Bone marrow (tissue), 2 donors: ENCODE measurements at places on chromosomes 11 and 22.

- DNase-seq: no peak
Observed at GRCh38 chr11:120819437-120820365, 204.2 kb upstream of the TBCEL start.

DNA sequence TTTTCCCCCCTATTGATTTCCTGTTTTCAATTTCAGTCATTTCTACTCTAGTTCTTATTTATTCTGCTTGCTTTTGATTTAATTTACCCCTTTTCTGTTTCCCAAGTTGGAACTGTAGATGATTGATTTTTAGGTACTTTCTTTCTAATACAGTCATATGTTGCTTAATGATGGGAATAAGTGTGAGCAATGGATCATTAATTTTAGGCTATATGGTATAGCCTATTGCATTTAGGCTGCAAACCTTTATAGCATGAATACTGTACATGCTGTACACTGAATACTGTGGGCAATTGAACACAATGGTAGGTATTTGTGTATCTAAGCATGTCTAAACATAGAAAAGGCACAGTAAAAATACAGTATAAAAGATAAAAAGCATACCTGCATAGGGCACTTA is 44.9 kb downstream of the DDX10 start:
- DNase-seq: no peak

DNA sequence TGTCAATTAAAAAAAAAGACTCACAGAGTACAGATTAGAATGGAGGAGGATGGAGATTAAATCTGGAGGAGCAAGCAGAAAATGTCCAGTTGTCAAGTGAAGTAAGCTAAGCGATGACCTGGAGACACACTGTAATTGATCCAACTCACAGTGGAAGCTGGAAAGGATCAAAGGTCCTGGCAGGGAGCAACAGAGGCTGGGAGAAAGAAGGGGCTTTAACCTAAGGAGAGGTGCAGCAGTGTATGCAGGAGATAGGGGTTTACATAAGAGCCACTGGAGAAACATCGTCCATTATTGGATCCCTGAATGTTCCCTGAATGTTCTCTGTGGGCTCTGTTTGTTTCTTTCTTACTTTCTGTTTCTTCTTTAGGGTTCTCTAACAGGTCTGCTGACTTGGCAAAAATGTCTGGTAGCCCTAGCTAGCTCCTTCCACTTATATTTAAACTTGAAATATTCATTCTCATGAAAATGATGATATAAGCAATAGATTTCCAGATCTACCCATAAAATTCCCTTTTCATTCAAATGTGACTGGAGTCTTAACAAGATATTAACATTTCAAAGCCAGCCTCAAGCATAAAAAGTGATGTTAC is 30.1 kb upstream of the CAT start:
- no peak for DNase-seq

DNA sequence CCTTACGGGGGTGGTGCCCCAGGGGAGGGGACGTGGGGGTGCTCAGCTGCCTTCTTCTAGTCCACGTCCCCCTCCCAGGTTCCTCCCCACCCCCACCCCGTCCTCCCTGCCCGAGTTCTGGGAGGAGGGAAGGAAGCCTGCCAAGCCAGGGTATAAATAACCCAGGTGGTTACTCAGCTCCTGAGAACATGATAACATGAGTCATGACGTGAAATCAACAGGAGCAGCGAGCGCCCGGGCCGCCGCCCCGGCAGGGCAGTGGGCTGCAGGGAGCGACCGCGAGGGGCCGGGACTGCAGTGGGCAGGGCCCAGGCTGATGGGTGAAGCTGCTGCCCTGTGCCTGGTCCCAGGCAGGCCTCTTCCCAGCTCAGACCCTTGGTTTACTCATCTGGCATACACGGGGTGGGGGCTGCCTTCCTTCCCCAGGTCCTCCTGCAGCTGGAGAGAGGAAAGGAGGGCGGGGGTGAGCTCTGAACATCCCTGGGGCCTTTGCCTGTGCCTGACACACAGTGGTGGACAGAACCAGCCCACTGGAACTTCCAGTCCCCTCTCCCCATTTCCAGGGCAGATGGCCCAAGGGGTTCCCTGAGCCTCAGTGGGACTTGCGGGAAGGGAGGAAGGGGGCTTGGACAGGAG is 8.8 kb upstream of the PDGFB start:
- no peak for DNase-seq

GRCh38 chr22:38549101-38549894 is 20.7 kb downstream of the DMC1 start:
- no peak for DNase-seq

DNA sequence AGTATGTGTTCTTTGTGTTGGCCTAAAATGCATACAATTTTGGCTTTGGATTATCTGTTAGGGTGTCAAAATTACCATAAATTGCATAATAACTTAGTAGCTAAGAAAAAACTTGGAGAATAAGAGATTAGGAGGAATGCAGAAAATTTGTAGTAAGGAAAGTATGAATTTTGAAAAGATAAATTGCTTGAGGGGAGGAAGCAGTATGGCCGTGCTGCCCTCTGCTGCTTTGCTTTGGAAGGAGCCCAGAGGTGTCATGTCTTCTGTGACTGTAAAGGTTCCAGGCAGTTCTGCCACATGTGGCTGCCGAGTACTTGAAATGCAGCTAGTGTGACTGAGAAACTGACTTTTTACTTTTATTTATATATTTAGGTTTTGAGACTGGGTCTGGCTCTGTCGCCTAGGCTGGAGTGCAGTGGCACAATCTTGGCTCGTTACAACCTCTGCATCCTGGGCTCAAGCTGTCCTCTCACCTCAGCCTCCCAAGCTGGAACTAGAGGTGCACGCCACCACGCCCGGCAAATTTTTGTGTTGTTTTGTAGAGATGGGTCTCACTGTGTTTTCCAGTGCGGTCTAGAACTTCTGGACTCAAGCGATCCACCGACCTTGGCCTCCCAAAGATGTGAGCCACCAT is 1.8 kb downstream of the ADSL start:
- no peak for DNase-seq

DNA sequence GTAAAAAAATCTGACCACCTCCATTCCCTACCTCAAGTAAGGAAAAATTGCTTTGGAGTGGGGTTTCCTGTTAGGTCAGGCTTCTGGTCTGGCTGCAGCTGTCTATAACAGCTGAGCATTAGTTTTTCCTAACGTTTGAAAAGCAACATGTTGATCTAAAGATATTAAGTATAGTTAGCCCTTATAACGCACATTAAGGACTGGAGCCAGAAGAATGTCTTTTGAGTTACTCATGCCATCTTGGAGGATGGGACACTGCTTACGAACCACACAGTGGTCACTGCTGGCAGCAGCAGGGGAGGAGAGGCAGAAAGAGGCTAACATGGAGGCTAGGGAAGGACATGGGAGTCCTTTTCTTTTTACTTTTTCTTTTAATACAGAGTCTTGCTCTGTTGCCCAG is 44.1 kb upstream of the GDPD4 start:
- no peak for DNase-seq

DNA sequence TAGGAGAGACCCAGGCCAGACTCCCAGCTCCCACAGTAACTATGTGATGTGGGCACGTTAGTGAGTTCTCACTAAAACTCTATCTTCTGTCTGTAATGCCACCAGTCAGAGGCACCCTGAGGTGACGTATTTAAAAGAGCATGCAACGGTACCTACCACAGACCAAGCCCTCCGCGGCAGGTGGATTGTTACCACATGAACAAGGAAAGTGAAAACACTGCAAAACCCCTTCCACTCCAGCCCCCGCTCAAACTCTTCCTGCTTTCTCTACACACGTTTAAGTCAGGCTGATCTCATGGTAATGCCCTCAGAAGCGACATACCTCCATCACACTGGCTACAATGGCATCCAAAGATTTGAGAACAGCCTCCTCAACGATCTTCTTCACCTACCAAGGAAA is 36.7 kb downstream of the SERPIND1 start:
- no peak for DNase-seq
